T-helper 17 cell (primary cell): ENCODE measurements at places on chromosomes 6 and 20.

DNA sequence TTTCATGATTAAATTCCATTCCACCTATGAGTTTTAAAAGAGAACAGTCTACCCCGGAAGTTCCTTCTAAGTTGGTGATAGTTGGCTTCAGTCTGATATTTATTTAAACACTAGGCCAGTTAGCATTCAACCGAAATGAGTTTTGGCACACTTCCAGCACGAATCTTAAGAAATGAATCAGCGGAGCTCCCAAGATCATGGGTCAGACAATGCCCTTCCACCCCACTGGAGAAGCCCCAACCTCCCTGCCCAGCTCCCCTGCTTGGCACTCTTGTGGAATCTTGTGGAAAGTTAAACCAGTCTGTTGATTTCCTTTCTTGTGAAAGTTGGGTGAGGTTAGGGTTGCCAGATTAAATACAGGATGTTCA, 64.3 kb downstream of the MKKS start:
- DNase-seq, result no peak

DNA sequence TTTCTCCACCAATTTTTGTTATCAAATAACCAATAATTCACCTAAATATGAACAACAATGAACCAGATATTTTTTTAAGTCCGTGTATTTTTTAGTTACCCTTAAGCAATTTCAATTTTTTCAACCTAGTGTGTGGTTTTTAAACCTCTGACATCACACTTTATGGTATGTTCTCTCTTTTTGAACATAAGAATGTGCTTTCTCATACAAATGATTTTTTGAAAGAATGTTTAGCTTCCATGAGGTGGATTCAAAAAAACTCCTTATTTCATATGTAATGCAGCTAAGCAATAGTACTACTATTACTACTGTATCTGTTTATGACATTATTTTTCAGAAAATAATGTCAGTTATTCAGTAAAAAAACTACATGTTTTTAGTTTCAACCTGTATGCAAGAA, 19.4 kb upstream of the MEI4 start:
- DNase-seq, result no peak

DNA sequence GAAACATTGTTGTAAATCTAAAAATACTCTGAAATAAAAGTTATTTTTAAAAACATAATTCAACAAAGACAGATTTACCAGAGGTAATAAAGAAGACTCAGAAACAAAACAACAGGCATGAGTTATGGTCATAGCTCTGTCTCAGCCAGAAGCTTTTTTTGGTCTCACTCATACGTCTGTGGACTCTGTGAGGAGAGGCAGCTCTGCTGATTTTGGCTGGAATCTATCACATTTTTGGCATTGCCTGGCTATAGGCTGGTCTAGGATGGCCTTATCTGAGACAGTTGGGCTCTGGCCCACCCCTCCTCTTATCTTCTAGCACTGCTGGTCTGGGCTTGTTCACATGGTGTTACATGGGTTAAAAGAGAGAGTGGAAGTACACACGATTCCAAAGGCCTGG, 514.0 kb upstream of the BTBD3 start:
- DNase-seq, result no peak

GRCh38 chr20:50197463-50198179, 7.0 kb downstream of the CEBPB start:
- DNase-seq, result no peak

GRCh38 chr6:107667790-107668189, 156.3 kb downstream of the SCML4 start:
- DNase-seq, result no peak

GRCh38 chr20:53387983-53388675, 205.5 kb downstream of the ZNF217 start:
- no peak for DNase-seq

DNA sequence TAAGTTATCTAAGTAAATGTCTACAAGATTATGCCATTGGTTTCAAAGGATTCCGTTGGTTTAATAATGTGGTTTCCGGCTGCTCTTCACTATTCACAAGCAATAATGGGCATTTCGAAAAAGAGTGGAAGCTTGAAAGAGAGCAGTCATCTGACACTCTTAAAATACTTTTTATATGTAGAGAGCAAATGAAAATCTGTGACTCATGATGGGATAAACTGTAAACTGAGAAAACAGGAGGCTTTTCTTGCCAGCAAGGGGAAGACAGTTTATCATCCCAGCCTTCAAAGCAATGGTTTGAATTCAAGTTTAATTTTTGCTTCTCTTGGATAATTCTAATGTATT, 145.7 kb downstream of the KHDC1L start:
- no peak for DNase-seq

- no peak for DNase-seq
These were observed 7.1 kb downstream of the ZNF831 start for GRCh38 chr20:59170406-59171349.

DNA sequence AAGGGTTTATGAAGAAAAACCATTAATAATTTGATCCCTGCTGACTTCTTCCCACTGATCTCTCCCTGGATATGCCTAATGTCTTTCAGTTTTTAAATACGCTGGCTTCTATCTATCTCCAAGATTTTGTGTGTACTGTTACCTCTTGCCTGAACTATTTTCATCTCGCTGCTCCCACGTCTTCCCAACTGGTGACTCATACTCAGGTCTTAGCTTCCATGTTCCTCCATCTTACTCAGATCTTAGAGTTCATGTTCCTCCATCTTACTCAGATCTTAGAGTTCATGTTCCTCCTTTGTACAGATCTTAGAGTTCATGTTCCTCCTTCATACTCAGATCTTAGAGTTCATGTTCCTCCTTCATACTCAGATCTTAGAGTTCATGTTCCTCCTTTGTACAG, 21.6 kb downstream of the GPR6 start:
- DNase-seq, result no peak

GRCh38 chr6:74087899-74088298, 391.9 kb downstream of the CD109 start:
- DNase-seq, result no peak

DNA sequence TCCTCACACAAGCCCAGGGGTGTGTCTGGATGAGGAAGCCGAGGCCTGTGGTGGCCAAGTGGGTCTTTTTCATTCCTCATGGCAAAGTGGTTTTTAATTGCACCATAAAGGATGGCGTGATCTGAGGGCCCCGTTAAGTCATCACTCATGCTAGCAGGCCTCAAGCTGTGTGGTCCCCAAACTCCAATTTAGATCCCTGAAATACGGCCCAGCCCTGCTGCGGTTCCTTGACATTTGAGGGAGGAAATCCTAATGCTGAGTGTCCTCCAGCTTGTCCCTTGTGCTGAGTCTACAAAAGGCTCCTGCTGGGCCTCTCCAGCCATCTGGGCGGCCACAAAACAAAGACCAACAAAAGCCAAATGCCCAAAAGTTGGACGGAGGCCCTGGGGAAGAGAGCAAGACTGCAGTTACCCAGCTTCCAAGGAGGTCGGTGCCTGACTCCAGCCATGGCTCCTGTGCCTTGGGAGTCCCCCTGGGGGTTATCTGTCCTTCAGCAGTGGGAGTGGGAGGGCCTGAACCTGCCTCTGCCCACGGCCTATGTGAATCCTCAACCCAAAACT, 162.3 kb upstream of the PDE10A start:
- no peak for DNase-seq

DNA sequence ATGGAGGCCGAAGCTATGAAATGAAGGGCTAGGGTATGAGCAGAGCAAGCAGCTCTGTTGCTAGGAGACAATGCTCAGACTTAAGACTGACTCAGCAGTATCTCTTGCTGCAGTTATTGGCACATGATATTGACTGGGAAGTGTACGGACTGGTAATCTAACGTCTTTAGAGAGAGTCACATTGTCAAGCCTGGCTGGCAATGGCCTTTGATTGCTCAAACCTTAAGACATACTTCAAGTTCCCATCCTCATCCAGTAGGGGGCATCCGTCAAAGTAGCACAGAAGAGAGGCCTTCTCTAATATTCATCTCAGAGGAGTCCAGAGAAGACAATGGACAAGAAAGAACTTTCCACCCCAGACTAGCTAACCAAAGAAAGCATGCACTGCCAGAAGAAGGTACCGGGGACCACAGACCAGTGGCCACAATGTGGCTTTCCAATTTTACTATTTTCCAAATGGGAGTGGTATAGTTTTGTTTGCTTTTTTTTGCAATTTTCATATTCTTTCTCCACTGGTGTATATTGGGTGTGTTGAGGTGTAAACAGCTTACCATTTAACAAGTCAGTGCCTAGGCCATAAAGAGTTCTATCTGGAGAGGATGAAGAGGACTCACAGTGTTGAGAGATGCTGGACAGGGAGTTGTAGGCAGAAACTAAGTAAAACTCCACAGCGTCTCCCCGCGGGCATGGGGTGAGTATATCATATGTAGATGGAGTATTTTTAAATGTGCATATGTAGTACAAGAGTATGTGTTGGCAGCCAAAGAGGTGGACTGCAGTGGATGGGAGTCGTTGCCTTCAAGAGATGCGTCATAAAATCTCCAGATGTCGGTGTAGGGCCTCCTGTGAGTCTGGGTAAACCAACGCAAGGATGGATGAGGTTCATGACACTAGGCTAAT, 36.7 kb downstream of the LRFN2 start:
- DNase-seq, result no peak

GRCh38 chr6:105250533-105250932, 70.7 kb upstream of the POPDC3 start:
- DNase-seq, result no peak

DNA sequence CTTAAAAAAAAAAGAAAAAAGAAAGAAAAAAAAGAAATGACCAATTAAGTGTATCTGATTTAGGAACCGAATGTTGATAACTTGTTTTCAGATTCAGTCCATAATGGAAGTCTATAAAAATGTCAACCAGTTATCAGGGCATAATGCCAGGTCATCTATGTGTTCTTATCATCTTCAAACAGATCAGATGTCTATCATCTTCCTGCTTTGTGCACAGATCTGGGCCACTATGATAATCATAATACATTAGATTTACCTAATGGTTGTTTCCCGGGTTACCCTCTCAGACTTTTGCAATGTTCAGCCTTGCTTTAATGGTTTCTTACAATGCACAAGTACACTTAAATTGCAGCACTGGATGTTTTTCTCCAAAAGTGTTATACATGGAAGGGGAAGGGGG, 100.6 kb downstream of the NKAIN2 start:
- DNase-seq, result no peak

- no peak for DNase-seq
These were observed 20.7 kb downstream of the FILIP1 start for GRCh38 chr6:75472885-75473284.

GRCh38 chr20:5390720-5391119, 74.0 kb upstream of the PROKR2 start:
- DNase-seq, result no peak

- no peak for DNase-seq
These were observed 132.2 kb downstream of the SNX5 start for GRCh38 chr20:17836303-17836861.

DNA sequence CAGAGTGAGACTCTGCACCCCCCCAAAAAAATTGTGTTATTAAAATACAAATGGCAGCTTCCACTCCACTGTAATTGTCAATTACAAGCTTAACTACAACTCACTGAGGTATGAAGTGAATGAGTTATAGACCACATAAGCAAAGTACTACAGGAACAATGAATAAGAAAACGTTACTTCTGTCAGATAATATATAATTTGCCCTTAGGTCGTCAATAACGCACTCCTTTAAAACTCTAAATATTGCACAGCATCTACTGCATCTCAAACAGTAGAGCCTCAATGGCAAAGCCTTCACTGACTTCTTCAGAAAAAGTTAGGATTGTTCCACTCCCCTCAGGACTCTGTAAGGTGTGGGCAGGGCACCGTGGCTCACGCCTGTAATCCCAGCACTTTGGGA, 2.0 kb upstream of the HBS1L start:
- no peak for DNase-seq
